ENCODE measurements at places on chromosomes 16 and 17. TPM values are rescaled to one million over a fixed set of nuclear protein-coding genes. Genes with fewer than 3 reads are reported as not detected.

DNA sequence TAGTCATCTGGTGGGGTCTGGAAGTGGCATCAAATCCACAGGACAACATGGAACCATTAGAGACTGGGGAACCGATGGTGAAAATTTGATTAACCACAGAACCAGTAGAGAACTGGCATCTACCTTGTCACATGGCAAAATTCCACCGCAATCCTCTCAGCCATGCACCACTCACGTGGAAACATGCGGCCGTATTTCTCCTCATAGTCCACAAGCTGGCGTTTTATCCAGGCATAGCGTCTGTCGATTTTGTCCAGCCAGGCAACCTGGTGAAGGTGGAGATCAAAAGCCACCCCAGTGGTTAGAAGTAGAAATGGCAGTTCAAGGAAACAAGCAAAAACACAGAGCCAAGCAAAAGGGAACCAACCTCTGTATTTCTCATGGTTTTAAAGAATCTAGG, 87.6 kb downstream of the VPS53 start:
- no peak for DNase-seq

DNA sequence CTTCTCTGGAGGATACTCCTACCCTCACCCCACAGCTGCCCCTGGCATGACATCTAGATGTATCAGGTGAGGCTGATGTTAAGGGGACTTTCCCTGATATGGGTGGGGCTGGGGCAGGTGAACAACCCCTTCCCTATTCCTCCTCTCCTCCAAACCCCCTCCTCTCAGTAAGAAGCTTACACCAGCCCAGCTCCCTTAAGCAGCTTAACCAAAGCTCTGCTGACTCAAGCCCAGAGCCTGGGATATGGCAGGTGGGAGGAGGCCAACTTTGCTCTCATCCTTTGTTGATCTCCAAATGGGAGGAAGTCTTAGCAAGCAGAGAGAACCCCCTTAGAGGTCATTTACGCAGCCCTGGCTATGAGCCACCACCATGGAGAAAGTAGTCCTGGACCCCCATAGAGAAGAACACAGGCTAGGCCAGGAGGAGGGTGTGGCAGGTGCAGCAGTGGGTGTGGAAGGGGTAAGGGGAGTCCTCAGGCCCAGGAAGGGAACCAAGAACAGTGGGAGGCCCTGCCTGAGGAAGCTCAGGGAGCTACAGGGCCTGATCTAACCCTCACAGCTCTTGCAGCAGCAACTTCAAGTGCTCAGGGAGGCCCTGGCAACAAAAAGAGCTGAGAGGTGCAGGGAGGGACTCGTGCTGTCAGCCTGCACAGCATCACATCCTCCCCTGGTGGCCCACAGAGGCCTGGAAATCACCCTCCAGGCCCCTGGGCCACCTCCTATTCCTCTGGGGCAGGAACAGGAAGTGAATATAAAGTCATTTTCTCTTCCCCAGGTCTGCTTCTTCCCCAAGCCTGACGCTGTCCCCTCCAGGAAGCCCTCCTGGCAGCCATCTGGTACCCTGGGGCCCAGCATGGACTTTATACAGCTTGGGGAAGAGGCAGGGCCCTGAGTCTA, 2.9 kb downstream of the UNC119 start:
- DNase-seq = no peak

- DNase-seq = no peak
These were observed 62.6 kb upstream of the ENDOV start for GRCh38 chr17:80352216-80352895.

Gene OMG
- not detected for total RNA-seq

DNA sequence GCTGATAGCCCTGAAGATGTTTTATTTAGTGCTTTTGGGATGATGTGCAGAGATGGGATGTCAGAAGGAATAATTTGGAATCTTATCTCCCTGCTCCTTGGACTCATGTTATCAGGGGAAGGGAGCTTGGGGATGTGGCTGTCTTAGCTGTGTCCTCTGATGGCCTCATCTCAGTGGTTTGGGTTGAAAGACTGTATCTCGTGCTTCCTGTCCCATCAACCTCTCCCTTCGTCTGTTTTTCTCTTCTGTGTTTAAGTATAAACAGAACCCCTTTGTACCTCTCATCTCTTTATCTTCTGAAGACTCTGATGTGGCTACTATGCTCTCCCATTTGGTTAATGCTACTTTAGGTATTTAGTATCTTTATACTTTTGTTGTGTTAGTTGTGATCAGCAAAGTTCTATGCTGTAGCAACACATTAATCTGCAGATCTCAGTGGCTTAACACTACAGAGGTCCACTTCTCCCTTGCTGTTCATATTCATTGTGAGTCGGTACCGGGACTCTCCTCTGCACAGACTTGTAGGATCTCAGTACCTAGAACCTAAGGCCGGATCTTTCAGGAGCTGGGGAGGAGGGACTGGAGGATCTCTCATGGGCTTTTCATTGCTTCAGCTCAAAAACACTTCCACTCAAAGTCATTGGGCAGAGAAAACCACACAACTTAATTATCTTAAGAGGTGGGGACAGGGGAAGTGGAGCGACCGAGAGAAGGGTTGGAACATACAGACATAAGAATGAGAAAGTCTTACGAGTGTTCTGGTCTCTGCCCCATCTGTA, 28.8 kb downstream of the PRKCA start:
- DNase-seq = no peak

Gene TOX3
- 3.8 TPM for total RNA-seq

- no peak for DNase-seq
These were observed 416 bp downstream of the KIFC3 start for GRCh38 chr16:57801809-57802340.

DNA sequence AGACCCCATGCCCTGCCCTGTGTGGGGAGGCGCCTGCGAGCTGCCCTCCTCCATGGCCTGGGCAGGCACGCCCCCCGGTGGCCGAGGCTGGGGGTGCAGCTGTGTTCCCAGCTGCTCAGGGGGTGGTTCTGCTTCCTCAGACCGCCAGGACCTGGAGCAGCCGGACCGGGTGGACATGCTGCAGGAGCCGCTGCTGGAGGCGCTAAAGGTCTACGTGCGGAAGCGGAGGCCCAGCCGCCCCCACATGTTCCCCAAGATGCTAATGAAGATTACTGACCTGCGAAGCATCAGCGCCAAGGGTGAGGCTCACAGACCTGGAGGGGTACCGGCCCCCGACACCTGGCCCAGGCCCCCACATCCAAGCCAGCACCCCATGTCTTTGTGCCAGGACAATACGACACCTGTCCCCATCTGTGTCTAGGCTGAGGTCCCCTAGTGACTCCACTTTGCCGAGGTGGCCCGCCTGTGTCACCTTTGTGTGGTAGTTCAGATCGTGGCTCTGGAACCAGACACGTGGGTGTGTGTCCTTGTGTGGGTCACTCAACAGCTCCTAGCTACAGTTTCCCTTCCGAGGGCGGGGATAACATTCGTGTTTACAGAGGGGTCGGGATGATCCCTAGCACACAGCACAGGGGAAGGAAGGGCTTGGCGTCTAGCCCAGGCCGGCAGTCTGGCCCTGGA, 9.3 kb downstream of the GJD3 start:
- no peak for DNase-seq

- DNase-seq = peak; percentile 70
These were observed 147.9 kb upstream of the CHMP6 start for GRCh38 chr17:80843741-80844156.

Gene TBC1D3C
- total RNA-seq = not detected

- DNase-seq = no peak
These were observed 38.1 kb upstream of the METRNL start for GRCh38 chr17:83041305-83041704.

Gene GAN
- total RNA-seq = 214 TPM

DNA sequence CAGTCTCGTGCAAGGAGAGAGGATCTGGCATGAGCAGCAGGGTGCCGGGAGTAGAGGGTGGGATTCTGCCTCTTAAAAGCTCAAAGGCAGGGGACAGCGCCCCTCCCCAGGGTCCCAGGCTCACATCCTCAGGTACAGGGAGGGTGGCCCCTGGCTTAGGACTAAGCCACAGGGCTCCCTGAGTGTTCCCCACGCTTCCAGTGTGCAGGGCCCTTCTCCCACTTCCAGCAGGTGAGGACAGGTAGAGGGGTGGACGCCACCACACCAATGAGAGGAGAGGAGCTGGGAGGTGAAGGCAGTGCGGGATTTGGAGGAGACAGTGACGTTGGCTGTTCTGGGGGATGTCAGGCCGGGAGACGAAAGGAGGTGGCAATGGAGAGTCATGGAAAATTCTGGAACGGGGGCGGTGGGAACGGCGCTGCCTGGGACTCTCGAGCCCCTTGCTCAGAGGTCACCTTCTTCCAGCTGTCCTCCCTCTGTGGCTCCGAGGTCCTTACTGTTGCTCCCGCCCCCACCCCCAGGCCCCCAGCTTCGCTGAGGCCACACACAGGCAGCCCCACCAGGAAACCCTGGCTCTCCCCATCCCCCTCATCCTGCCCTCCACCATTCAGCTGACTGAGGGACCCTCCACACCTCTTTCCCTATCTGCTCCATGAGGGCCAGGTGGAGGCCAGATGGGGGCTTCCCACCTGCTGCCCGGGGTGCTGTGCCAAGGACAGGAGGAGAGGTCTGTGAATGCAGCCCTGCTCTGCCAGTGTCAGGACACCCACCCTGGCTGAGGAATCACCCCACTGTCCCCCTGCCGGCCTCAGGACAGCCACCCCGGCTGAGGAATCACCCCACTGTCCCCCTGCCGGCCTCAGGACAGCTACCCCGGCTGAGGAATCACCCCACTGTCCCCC, 57.7 kb upstream of the ACSF3 start:
- DNase-seq = no peak

- DNase-seq = no peak
These were observed 207.0 kb downstream of the MSI2 start for GRCh38 chr17:57463103-57463885.

DNA sequence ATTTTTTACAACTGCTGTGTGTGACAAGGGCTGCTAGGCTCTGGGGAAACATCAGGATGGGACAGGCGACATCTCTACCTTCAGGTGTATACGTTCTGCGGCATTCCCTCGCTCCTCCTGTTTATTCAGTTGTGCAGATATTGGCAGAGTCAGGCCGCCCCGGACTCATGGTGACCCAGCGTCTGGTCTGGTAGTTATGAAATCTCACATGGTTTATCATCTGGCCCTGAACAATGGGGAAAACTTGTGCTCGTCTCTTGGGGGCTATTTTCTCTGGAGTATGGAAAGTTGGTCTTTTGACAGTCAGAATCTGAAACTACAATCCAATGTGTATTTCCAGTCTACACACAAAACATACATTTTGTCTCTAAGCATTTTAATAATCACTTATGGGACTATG, 3.3 kb downstream of the MARCHF10 start:
- peak; percentile 26 for DNase-seq

Gene CDH1
- total RNA-seq = 243 TPM

GRCh38 chr16:1472974-1473373, 1.9 kb downstream of the CLCN7 start:
- DNase-seq = no peak

DNA sequence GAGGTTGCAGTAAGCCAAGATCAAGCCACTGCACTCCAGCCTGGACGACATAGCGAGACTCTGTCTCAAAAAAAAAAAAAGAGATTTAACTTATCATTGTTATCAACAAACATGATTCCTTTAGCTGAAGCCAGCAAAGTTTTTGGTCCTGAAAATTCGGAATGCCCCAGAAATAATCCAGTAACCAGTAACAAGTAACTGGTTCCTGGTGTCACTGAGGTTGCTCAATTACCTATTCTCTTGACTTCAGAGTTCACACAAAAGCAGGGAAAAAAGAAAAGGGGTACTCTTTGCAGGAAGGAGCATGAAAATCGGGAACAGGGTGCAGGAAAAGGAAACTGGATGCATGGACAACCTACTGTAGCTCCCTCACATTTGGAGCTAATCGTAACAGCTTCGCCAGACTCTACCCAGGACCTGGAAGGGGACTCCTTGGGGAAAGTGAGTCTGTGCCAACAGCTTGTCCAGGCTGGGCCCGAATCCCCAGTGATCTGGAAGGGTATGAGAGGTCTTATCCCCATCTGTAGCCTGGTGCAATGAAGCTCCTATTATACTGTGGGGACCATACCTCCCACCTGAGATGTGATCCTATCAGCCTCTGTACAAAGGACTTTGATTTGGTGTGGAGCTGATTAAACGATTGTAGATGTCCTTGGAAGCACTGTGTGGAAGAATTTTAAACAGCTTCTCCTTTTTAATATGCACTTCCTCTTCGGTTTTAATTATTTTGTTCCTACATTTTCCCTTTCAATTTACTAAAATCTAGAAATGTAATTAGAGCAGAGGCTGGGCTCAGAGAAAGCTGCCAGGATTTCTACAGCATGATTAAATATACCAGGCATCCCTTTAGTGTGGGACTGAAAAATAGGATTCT, 3.4 kb upstream of the SPOP start:
- DNase-seq = no peak
